ENCODE measurements at places on chromosomes 11 and 22. TPM values are rescaled to one million over a fixed set of nuclear protein-coding genes. Genes with fewer than 3 reads are reported as not detected.

IGHMBP2 gene
- 10.9 TPM for total RNA-seq

- peak; percentile 77 for DNase-seq
- H3K4me3 ChIP-seq: no peak overlapping the region
- H3K27ac ChIP-seq: no peak overlapping the region
- peaks cover 5% of the 10 kb centered on the region for H3K4me1 ChIP-seq
- H3K27me3 ChIP-seq: no peaks in the 10 kb centered on the region
- H3K36me3 ChIP-seq: no peaks in the 10 kb centered on the region
Observed at GRCh38 chr22:25366876-25367466, 147.5 kb downstream of the CRYBB2 start.

DNA sequence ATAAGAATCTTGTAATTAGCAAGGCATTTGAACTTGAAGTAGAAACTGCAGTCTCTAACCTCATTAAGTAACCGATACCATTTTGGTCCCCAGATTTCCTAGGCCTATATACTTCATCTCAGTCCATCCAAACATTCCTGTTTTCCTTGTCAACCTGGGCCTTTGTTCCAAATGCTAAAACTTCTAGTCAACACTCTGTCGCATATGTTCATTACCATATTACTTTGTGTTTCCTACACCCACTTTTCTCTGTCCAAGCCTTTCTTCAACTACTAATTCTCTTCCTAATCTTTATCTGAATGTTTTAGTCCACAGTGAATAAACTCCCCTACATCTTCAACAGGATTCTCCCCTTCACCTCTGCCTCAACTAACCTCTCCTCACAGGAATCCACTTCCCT is 31.4 kb downstream of the MTMR2 start:
- peaks cover 4% of the 10 kb centered on the region for H3K36me3 ChIP-seq
- no peak overlapping the region for H3K27ac ChIP-seq
- no peaks in the 10 kb centered on the region for H3K27me3 ChIP-seq
- H3K4me3 ChIP-seq: no peak overlapping the region

LIF gene
- total RNA-seq: 3.2 TPM

- H3K36me3 ChIP-seq: peaks cover 58% of the 10 kb centered on the region
- no peaks in the 10 kb centered on the region for H3K27me3 ChIP-seq
- peaks cover 14% of the 10 kb centered on the region for H3K4me1 ChIP-seq
- no peak overlapping the region for H3K27ac ChIP-seq
- no peak overlapping the region for H3K4me3 ChIP-seq
Observed at GRCh38 chr11:65851811-65852507, 6.0 kb downstream of the CFL1 start.

KDELR3 gene
- 161 TPM for total RNA-seq

DNA sequence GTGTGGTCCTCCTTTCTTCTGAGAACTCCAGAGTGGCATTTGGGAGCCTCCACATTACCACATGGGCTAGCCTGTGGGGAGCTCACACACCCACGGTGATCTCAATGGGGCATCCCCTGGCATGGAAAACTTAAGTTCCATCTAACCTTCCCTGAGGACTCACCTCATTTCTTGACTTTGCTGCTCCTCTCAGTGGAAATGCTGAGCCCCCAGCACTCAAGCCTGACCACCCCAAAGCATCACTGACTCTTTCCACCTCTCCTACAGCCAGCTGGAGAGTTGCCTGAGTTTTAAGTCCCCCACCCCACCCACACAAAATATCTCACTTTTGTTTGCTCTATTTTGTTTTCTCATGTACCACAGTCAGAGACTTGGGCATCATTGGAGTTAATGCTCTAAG is 23.8 kb upstream of the PARVA start:
- H3K4me3 ChIP-seq: no peak overlapping the region
- H3K27me3 ChIP-seq: no peaks in the 10 kb centered on the region
